CD8-positive, alpha-beta T cell (primary cell): ENCODE measurements at places on chromosomes 7 and 10.

- DNase-seq = no peak
Observed at GRCh38 chr7:15719311-15719710, 32.8 kb upstream of the MEOX2 start.

GRCh38 chr7:130850956-130851355 lies 116.9 kb upstream of the KLF14 start:
- no peak for DNase-seq

DNA sequence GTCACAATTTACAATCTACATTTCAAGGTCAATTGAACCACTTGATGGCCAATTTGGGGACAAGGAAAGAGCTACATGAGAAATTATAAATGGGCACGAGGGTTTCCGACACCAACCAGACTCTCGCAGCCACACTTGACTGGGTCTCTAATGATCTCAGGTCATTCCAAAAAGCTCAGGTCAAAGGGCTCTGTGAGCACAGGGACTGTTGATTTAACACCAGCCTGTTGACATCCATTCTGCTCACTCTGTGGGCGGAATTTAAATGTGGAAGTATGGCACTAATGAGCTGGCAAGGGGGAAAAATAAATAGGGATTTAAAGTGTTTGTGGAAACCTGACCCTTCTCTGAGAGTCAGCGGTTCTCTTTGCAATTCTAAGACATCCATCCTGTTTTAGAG lies 810.7 kb upstream of the AUTS2 start:
- DNase-seq = no peak

GRCh38 chr7:121954803-121955202 lies 81.8 kb downstream of the PTPRZ1 start:
- DNase-seq = no peak

DNA sequence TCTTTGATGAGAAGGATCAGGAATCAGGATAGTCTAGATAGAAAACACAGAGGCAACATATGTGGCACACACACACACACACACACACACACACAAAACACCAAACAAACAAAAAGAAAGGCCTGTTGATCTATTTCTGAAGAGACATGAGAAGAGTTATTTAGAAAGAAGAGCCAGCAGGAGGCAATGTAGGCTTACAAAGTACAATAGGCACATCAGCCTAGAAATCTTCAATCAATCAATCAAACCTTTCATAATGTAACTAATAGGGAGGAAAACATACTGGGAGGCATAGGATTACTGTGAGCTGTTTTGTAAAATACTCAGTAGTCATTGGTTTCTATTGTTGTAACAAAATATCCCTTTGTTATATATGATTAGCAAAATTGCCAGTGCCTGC lies 47.3 kb upstream of the TES start:
- no peak for DNase-seq

- no peak for DNase-seq
Observed at GRCh38 chr10:88450201-88450600, 132.9 kb downstream of the RNLS start.

GRCh38 chr7:87875151-87876039 lies 765 bp downstream of the SLC25A40 start:
- DNase-seq = no peak

DNA sequence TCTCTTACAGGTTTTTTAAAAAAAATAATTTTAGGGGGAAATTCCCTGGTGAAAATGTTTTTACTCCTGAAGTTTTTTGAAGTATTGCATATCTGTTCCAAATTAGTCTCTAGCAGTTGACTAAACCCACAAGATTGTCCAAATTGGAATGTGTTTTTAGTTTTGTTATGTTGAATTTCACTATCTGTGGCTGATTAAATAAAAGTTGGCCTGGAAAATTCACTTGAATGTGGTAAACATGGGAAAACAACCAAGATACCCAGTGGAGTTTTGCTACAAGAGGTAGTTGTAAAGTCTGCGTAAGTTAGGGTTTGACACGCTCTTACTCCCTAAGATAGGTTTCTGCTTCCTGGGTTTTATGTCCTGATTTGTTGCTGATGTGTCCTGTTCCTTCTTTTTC lies 3.3 kb downstream of the TSGA13 start:
- DNase-seq = no peak

DNA sequence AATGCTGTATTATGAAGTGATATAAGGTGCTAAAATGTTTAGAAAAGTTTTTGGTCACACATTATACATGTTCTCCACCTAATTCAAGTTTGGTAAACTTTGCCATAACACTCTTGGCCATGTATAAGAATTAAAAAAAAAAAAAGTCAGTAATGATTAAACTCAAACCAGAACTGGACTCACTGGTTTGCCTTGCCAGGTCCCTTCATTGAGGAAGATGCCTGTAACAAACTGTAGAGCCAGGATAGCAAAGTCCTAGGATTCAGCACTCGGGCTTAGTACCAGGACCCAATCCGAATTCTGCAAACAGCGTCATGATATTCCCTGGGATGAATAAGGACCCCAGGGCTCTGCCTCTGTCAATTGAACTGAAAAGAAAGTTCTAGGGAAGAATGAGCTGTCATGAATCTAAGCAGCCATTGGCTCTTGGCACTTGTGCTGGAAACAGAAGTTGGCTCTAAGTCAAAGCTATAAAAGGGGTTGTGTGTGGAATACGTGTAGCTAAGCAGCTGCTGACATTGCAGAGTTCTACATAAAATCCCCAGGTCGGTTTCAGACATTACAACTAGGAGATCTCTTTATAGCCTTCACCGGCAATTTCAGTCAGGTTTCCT lies 216.9 kb downstream of the C7orf25 start:
- no peak for DNase-seq

DNA sequence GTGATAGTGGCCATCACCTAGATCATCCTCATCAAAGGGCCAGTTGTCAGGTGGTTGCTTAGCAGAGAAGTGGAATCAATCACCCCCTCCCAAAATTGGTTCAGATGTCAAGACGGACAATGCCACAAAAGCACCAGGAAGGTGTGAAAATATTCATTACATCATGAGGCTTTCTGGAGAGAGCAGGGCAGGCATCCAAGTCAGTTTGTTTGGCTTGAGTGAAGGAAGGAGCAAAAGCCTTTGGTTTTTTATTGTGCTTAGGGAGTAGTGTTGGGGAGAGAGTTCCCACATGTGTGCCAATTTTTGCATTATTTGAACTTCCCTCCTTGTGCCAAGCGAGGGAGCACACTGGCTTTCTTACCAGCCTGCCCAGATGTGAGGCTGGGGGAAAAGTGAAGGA lies 1082.9 kb downstream of the LRMDA start:
- no peak for DNase-seq
